Adrenal gland (tissue), 19 donors: ENCODE measurements at places on chromosomes 2 and 18. TPM values are rescaled to one million over a fixed set of nuclear protein-coding genes. Genes with fewer than 3 reads are reported as not detected.

DNA sequence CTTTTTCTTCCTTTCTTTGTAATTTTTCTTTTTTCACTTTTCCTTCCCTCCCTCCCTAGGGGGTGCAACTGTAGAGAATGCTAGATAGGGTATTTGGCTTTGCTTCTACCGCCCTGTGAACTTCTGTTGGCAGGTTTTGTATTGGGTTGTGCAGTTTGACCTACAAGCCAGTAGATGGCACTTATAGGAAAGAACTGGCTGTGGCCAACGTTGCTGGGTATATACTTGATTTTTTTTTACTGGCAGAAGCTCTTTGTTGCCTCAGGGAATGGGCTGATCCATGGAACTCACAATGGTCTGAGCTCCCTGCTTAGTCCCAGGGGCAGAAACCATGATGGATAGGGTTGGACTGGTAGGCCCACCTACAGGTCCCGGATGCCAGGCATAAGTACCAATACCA is 1019.5 kb upstream of the LRRTM1 start:
- H3K27me3 ChIP-seq: no peaks in the 10 kb centered on the region
- DNase-seq: no peak
- no peak overlapping the region for H3K4me3 ChIP-seq
- H3K36me3 ChIP-seq: no peaks in the 10 kb centered on the region

DNA sequence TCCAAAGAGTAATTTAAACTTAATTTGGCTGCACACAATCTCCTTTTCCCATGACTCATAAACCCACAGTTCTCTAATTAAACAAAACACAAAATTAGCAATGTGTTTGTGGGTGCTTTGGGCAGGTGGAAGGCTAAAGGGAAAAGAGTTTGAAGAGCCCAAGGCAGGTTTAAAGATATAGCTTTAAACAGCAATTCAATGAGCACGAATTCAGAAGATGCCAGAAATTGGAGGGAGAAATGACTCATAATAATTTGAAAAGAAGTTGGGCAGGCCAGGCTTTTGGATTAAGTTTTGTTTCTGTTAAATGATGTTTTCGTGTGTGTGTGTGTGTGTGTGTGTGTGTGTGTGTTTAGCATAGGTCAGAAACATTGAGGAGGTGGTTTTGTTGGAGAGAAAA is 594.8 kb upstream of the ZEB2 start:
- DNase-seq: no peak
- H3K27me3 ChIP-seq: no peaks in the 10 kb centered on the region
- H3K4me3 ChIP-seq: no peak overlapping the region
- H3K4me1 ChIP-seq: no peaks in the 10 kb centered on the region
- no peaks in the 10 kb centered on the region for H3K36me3 ChIP-seq

DNA sequence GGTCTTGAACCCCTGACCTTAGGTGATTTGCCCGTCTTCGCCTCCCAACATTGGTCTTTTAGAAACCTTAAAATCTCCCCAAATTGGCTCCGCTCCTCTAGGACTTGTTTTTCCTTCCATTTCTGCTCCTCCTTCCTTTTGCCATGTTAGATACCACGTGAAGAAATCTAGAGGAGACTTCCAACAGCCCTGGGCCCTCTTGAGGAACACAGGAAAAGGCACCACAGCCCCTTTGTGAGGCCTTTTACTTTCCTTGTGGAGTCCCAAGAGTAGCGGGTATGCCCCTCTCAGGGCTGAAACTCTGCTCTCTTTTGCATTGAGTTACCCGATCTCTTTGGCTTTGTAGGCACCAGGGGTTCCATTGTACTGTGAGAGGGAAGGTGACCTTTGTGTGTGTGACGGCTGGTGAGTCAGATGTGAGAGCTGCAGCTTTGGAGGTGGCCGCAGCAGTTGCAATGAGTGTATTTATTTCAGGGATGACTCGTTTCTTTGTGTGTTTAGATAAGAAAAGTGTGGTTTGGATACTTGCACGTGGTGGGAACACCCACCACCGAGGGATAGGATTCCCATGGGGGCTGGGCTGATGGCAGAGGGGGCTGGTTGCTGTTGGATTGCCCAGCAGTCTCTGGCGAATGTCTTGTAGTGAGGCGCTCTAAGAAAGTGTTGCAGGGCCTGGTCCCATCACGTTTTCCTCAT is 218.4 kb upstream of the HS6ST1 start:
- H3K36me3 ChIP-seq: no peaks in the 10 kb centered on the region
- no peaks in the 10 kb centered on the region for H3K4me1 ChIP-seq
- peak overlapping the region; percentile 10 for H3K27ac ChIP-seq

PAX8 gene
- total RNA-seq: 1.7 TPM

PSMA8 gene
- total RNA-seq: 0.22 TPM
